T-helper 2 cell treated with Interferon-gamma antibody and Interleukin-4, amounts not matched to agents 5 μg/mL and 100 μg/mL, for 36 hours (primary cell): ENCODE measurements at places on chromosomes 7 and 10.

- DNase-seq: no peak
Observed at GRCh38 chr7:131164025-131164925, 163.4 kb upstream of the MKLN1 start.

DNA sequence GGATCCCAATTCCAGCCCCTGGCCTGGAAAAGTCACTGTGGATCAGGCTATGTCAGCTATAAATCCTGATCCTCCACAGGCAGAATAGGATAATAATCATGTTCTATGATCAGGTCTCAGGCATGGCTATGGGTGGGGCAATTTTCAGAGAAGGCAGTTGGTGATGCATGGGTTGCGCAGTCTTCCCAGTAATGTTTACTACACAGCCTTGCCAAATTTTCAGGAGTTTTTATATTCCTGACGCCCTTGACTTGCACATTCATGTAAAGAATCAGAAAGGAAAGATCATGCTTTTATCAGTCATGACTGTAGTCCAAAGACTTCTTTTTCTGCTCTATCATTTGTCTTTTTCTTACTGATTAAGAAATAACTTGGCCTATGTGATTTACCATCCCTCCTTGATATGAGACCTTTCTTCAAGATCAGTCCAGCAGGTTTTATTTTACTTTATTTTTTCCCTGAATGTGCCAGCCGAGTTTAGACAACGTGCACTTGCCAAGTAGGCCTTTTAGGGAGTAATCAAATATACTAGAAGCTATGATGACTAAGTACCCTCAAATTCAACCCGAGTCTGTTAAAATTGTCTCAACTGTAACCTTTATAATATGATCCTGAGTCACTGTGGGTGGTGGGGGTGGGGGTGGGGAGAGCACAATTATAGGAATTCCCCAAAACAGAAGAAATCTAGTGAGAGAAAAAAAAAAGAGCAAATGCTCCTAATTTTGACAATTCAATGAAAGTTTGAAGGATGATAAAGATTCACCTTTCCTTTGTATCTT, 31.9 kb downstream of the ARL4A start:
- no peak for DNase-seq

DNA sequence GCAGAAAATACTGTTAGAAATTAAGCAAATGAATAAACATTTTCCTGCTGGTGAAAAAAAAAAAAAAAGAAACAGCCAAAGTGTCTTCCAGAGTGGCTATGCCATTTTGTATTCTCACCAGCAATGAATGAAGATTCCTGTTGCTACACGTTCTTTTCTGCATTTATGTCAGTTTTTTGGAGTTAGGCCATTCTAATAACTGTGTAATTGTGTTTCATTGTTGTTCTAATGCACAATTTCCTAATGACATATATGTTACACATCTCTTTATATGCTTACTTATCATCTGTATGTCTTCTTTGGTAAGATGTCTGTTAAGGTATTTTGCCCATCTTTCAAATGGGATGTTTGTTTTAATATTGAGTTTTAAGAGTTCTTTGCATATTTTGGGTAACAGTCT, 213.7 kb downstream of the ITGB1 start:
- DNase-seq: no peak

DNA sequence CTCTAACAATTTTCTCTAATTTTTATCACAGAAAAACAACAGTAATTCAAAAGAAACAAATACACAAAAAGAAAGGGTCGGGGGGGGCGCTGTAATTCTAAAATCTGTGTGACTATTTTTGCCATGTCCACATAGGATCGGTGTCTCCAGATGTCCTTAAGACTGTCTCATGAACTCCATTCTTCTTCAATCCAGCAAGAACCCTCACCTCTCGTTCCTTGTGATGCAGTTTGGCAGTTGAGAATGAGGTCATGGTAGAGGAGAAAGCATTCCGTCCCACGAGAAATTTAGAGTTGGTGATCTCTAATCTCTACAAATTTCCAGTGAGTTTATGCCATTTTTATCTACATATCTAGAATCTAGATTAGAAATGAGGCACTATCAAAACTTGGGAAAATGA, 394.7 kb downstream of the TFEC start:
- DNase-seq: no peak

GRCh38 chr7:82156168-82156567, 287.4 kb downstream of the CACNA2D1 start:
- DNase-seq: no peak

- no peak for DNase-seq
Observed at GRCh38 chr10:71742301-71743088, 22.9 kb upstream of the C10orf105 start.

DNA sequence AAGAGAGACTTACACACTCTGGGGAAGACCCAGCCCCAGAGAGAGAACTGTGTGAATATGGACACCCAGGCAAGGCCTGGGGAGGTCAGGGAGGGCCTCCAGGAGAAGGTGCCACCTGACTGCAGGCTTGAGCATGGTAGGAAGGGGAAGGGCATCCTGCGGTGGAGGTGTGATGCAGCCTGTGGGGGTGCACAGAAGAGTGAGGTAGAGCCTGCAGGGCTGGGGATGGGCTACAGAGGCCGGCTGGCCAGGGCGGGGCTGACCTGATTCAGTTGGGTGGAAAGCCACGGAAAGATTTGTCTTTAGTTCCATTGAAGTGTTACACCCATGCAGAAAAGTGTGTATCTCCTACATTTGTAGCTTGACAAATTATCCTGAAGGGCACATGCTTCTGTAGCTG, 47.6 kb downstream of the ZMIZ1 start:
- DNase-seq: no peak

- no peak for DNase-seq
Observed at GRCh38 chr7:40716052-40716451, 581.2 kb downstream of the SUGCT start.

GRCh38 chr10:49562893-49563292, 24.0 kb upstream of the ERCC6 start:
- DNase-seq: no peak

DNA sequence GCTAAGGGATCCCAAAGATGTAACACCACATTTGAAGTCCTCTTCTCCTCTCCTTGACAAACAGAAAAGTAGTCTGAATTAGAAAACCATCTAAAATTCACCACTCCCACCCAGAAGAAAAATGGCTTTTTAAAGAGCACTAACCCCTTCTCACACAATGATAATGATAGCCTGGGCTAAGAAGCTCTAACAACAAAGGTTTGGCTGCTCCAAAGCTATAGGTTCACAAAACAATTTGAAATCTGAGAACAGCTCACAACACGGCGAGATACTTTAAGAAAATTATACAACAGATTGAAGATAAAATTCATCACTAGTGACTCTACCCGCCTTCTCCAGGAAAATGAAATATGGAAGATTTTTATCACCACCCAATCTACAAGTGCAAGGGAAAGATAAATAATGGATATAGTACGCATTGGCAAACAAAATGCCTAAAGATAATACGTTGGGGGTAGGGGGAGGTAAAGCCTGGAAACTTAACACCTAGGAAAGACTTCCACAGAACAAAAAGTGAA, 7.4 kb downstream of the ITGB1 start:
- DNase-seq: no peak

- no peak for DNase-seq
Observed at GRCh38 chr7:69438584-69439412, 159.5 kb upstream of the AUTS2 start.

DNA sequence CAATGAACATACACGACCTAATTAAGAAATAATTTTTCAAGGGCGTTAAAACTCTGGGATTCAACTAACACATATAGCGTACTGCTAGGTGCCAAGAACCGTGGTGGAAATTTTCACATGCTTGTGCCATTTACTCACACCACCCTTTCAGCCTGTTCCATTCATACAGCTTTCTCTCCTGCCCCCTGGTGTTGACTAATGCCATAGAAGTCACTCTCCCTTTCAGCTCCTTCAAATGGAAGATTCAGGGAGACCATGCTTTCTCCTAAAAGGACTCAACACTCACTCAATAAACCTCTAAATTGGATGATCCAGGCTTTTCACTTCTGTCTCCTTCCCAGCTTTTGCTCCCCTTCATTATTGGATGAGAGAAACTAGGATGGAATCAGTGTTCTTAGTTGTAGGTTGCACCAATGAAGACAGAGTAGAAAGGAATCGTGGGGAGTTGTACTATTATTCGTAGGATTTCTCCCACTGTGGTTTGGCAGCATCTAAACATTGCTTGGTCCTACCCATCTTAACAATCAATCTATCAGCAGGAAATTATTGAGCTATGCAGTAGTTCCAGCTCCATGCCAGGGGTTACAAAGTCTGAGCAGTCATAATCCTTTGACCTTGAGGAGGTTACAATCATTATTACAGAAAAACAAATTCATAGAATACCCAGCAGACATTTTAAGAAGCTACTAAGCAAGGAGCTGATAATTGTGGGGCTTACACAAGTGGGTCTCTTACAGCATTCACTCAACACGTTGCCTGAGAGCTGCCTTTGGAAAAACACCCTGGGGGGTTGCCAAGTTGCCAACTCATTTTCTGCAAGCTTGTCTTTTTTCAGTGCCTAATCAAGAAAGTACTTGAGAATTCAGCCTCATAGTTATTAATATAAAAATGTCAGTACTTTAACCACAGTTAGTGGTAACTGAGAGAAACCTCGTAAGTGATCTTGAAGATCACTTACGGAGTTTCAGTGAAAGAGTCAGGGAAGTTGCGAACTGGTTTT, 2.8 kb upstream of the PPP1R3C start:
- peak; percentile 31 for DNase-seq

DNA sequence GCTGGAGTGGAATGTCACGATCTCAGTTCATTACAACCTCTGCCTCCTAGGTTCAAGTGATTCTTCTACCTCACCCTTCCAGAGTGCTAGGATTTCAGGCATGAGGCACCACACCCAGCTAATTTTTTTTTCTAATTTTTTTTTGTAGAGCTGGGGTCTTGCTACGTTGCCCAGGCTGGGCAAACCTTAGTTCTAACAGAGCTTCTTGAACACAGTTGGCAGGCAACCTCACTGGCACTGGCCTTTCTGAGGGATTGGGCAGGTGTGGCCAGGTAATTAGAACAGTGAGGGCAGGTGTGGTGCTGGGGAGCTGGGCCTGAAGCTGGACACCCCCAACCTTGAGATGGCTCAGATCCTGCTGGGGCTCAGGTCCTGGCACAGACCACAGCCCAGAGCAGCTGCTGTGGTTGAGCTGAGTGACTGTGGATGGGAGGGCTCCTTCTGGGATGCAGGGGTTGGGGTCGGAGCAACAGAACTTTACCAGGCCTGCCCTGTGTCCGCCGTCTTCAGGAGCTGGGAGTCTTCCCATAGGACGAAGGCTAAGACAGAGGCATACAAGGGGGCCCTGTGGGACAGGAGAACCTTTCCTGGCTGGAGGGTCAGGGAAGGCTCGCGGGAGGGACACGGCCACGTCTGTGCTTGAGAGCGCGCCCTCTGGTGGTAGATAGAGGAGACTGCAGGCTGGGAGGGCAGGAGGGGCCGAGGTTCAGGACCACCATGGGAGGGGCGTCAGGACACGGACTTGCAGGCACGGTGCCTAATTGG, 48.2 kb downstream of the COL26A1 start:
- peak; percentile 14 for DNase-seq

DNA sequence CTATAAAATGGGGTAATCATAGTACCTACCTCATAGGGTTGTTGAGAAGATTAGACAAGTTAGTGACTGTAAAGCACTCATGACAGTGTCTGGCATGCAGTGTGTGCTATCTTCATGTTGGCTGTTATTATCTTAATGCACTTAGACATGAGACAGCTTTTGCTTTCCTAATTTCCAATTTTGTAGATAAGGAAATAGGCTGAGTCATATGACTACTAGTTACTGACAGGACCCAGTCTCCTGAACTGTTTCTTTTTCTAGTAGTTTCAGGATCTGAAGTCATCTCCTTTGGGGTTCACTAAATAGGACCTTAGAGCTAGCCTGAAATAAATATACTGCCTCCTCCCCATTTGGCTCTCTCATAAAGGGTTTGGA, 74.2 kb downstream of the SNX10 start:
- DNase-seq: no peak
